ENCODE measurements at places on chromosomes 7 and 10. TPM values are rescaled to one million over a fixed set of nuclear protein-coding genes. Genes with fewer than 3 reads are reported as not detected.

The GPR26 gene
- polyA plus RNA-seq: not detected

The INA gene
- not detected for polyA plus RNA-seq

- no peak for DNase-seq
Observed at GRCh38 chr7:106878748-106879439, 13.8 kb downstream of the PIK3CG start.

DNA sequence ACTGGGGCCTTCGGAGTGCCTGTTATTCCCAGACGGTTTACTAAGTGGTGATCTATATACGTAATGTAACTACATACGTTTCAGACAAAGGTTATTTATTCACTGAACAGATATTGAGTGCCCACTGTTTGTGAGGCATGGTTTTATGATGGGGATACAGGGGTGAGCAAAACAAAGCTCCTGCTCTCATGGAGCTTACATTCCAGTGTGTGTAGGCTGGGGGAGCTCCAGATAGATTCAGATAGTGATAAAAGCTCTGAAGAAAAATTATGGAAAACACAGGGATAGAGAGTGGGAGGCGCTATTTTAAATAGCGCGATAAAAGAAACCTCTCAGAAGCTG lies 466 bp upstream of the DNAJB12 start:
- no peak for DNase-seq

DNA sequence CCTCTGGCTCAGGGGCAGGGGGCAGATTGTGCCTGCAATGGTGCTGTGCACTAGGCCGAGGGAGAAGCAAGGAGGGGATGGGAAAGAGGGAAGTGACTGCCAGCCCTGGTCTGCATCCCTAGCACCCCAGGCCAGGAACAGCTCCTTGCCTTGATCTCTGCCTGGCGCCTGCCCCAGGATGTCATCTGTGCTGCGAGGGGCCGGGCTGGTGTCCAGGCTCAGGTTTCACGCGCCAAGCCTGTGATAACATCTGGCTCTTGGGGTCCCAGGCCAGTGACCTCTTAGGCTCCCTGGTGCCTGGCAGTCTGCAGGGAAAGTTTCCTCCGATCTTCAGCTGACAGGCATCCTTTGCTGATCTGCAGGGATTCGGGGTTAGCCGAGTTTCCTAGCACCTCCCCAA lies 193.5 kb upstream of the GPR26 start:
- no peak for DNase-seq

GRCh38 chr10:42932735-42933447 lies 144.0 kb upstream of the RET start:
- DNase-seq: peak; percentile 70

- no peak for DNase-seq
Observed at GRCh38 chr10:48598243-48598935, 6.5 kb downstream of the ARHGAP22 start.

DNA sequence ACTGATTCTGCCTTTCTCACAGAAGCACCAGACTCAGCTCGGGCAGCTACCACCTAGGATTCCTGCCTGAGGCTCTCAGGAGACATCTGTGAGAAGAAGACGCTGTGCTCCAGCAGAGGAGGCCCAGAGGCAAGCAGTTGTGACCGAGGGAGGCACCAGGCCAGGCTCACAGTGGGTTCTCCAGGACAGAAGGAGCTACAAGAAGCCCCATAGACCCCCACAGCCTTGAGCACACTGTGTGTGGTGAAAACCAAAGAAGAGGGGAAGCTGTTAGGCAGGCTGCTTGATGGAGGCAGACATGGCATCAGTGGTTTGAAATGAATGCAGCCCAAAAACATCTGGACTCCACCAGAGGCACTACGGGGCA lies 198.8 kb downstream of the GRID1 start:
- DNase-seq: peak; percentile 26

DNA sequence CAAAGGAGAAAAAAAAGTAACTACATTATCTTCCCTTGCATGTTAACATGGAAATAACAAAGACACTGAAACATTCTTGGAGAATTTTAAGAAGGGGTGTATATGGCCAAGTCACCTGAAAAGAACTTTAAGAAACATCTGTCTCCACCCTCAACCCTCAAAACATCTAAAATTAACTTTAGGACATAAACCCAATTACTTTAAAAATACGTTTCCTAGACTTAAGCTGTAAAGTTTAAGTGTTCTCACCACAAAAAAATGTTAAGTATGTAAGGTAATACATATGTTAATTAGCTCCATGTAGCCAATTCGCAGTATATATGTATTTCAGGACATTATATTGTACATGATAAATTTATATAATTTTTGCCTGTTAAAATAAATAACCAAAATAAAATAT lies 71.1 kb upstream of the GLCCI1 start:
- DNase-seq: no peak

GRCh38 chr7:26279405-26279804 lies 12.3 kb upstream of the SNX10 start:
- DNase-seq: no peak

The SPAM1 gene
- not detected for polyA plus RNA-seq

The ZNF33A gene
- 10.2 TPM for polyA plus RNA-seq

DNA sequence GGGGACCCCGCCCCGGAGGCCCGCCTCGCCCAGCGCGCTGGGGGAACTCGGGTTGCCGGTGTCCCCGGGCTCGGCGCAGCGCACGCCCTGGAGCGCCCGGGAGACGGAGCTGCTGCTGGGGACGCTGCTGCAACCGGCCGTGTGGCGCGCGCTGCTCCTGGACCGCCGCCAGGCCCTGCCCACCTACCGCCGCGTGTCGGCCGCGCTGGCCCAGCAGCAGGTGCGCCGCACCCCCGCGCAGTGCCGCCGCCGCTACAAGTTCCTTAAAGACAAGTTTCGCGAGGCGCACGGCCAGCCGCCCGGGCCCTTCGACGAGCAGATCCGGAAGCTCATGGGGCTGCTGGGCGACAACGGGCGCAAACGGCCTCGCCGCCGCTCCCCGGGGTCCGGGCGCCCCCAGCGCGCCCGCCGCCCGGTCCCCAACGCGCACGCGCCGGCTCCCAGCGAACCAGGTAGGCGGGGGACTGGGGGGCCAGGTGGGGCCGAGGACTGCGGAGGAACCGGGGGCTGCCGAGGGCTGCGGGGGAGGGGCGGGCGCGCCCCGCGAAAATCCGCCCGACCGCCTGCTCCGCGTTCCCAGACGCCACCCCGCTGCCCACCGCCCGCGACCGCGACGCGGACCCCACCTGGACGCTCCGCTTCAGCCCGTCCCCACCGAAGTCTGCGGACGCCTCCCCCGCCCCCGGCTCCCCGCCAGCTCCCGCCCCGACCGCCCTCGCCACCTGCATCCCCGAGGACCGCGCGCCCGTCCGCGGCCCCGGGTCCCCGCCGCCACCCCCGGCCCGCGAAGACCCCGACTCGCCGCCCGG lies 574 bp downstream of the UTF1 start:
- no peak for DNase-seq

The NOS3 gene
- polyA plus RNA-seq: 17.3 TPM

The ECHDC3 gene
- polyA plus RNA-seq: 10.1 TPM

- no peak for DNase-seq
Observed at GRCh38 chr7:90155206-90155605, 937 bp downstream of the STEAP1 start.

DNA sequence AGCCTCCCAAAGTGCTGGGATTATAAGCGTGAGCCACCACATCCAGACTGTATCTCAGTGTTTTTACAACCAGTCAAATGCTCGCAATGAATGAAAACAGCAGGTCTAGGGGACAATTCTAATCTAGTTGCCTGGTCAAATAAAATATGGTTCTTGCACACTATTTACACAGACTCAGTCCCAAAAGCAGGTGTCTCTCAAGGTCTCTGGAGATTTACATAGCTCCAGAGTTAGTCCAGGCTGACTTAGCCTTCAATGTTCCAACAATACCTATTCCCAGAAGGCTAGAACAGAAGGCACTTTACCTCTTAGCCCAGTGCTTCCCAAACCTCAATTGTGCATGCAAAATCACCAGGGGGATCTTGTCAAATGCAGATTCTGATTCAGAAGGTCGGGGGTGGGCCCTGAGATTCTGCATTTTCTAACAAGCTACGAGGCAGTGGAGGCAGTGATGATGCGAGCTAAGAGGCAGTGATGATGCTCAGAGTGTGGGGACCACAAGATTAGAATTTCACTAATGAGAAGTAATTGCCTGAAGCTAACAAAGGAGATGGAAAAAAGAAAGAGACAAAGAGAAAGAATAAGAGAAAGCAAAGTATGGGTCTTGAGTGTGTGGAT lies 6.4 kb downstream of the KIAA1549 start:
- no peak for DNase-seq

DNA sequence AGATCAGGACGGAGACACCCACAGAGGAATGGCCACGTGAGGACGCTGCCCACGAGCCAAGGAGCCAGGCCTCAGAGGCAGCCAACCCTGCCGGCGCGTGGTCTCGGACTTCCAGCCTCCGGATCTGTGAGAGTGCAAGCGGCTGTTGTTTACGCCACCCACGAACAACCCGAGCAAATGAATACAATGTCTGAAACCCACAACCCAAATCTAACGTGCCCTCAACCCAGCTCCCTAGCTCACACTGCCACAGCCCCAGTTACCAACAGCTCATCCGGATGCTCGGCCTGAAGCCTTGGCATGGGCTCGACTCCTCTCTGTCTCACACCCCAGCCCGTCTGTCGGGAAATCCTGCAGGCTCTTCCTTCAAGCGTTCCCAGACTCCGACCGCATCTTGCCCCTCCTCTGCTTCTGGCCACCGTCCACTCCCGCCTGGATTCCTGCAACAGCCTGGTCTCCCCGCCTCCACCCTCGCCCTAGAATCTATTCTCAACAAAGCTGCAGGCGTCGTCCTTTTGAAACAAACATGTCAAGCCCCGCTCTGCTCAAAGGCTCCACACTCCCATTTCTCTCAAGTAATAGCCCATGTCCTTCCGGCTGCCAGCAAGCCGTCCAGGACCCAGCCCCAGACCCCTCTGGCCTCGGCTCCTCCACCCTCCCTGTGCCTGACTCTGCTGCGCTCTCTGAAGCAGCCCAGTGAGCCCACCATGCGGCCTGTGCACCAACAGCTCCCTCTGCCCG lies 35.3 kb downstream of the STK32C start:
- peak; percentile 71 for DNase-seq

The HMX2 gene
- polyA plus RNA-seq: not detected

DNA sequence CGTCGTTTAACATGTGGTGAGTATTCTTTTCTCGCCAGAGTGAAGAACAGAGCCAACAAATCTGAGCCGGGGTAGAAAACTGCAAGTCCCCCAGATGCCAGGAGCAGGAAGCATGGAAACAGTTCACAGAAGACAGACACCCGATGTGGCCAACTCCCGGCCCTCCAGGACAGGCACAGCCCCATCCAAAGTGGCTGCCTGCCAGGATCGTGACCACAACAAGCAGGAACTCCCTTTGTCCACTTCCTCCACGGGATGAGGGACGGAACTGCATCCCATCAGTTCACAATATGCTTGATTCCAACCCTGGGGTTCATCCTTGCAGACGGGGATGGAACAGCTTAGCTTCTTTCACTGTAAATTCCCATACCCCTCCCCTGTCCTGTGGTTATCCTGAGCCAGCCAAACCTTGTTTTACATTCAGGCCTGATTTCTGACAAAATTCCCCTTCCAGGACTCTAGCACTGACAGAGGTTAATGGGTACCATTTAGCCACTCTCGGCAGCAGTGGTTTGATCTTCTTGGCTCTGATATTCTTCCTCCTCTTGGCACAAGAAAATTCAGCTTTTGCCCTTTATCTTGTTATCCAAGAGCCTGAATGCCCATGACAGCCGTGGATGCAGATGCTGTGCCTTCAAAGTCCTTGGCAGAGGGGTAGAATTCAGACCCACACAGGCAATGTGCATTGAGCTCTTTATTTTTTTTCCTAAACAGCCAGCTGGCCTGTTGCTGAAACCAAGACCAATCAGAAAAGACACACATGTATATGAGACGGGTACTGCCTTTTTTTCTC lies 105.5 kb upstream of the FAM204A start:
- DNase-seq: no peak

- no peak for DNase-seq
Observed at GRCh38 chr10:20897146-20897825, at the start of gene NEBL. TSS of gene NEBL (minus strand) at chr10:20897311. CDS start at chr10:20897205, 106 bp downstream.

- no peak for DNase-seq
Observed at GRCh38 chr10:12512332-12513002, 163.1 kb downstream of the CAMK1D start.

The DYDC1 gene
- not detected for polyA plus RNA-seq

DNA sequence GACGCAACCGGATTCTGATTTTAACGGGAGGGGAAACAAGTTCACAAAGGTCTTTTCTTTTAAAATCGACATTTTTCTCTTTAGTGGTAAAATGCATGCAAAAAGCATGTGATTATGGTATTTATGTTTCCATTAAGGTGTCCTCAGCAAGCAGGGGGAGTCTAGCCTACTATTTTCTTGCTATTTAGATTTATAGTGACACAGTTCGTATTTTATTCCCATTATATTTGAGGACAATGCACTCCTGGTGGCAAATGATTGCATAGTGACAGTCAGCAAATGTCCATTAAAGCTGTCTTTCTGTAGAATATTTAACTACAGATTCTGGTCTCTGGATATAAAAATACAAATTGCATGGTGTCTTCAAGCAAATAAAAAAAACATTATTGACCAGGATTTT lies 554.2 kb downstream of the PARD3 start:
- DNase-seq: no peak

DNA sequence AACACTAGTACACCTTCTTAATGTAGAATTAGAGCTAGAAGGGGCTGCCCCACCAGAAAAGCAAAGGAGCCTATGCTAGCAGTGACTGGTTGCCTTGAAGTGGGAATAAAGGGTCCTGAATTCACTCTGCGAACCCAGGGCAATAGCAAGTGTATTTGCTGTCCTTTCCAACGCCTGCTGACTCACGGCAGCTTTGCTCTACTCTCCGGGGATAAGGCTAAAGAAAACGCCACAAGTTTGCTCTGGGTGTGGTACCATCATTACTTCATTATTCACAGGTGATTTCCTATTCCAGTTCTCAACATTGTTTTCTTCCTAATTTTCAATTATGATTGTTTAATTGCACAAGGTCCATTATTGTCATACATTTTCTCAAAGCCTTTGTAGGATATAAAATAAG lies 220.5 kb upstream of the AOAH start:
- no peak for DNase-seq

DNA sequence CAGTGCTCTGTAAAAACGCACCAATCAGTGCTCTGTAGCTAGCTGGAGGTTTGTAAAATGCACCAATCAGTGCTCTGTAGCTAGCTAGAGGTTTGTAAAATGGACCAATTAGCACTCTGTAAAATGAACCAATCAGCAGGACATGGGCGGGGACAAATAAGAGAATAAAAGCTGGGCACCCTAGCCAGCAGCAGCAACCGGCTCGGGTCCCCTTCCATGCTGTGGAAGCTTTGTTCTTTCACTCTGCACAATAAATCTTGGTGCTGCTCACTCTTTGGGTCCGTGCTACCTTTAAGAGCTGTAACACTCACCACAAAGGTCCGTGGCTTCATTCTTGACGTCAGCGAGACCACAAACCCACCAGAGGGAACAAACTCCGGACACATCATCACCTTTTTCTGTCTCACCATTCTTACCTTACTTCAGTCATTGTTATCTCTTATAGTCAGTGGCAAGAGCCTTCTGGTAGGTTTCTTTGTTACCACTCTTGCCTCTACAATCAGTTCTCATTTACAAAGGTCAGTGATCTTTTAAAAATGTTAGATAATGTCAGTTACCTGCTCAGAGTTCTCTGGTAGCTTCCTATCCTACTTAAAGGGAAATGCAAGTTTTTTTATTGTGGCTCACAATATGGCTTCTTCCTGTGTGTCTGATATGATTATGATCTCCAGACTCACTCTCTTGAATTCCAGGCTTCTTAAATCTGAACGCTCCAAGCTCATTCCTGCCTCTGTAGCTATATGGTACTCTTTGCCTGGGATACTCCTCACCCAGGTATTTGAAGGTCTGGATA lies 4.5 kb downstream of the STAM start:
- DNase-seq: no peak

The DLX6 gene
- polyA plus RNA-seq: not detected

GRCh38 chr10:125158275-125158600 lies 2.1 kb downstream of the CTBP2 start:
- DNase-seq: no peak

- no peak for DNase-seq
Observed at GRCh38 chr10:69321039-69321715, 42.9 kb downstream of the HK1 start.
